ENCODE measurements at places on chromosomes 1 and 21. TPM values are rescaled to one million over a fixed set of nuclear protein-coding genes. Genes with fewer than 3 reads are reported as not detected.
A peak's percentile ranks its signal among the peaks of the same experiment; 100 is the strongest.

DNA sequence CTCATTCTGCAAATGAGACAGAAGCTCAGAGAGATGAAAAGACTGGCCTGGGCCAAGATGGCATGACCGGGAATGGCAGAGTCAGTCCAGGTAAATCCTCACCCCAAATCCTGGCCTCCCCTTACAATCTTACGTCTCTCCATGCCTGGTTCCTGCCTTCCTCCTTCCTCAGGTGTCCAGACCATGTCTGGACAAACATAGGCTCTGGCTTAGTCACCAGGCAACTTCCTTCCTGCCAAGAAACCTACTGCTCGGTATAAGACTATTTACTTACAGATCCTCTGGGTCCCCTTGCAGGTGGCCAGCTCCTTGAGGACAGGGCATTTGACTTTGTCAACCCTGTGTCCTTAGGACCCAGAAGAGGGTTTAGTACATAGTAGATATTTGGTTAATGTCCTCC lies 69.4 kb upstream of the ROR1 start:
- H3K4me3 ChIP-seq, result no peak overlapping the region
- H3K4me1 ChIP-seq, result peaks cover 23% of the 10 kb centered on the region
- peaks cover 6% of the 10 kb centered on the region for H3K27me3 ChIP-seq
- no peak overlapping the region for H3K27ac ChIP-seq
- no peak for DNase-seq

Gene VTCN1
- total RNA-seq, result not detected

Gene SLC44A3
- 8.4 TPM for total RNA-seq

Gene CZIB
- total RNA-seq, result 31.3 TPM

DNA sequence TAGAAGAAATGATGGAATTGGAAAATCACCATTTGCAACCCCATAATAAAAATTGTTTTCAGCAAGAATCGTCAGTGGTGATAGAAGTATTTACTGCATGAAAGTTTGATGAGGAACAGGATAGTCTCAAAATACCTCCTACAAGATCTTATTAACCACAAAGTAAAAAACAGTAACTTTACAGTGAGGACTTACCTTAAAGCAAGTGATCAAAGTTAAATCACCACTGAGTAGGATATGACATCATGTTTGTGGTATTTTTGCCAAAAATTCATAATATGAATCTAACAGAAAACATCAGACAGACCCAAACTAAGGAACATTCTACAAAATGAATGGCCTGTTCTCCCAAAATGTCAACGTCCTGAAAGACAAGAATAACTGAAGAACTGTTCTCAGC lies 19.9 kb downstream of the ALDH9A1 start:
- no peak overlapping the region for H3K27ac ChIP-seq
- H3K36me3 ChIP-seq, result peaks cover 99% of the 10 kb centered on the region
- no peaks in the 10 kb centered on the region for H3K4me1 ChIP-seq
- no peaks in the 10 kb centered on the region for H3K27me3 ChIP-seq

DNA sequence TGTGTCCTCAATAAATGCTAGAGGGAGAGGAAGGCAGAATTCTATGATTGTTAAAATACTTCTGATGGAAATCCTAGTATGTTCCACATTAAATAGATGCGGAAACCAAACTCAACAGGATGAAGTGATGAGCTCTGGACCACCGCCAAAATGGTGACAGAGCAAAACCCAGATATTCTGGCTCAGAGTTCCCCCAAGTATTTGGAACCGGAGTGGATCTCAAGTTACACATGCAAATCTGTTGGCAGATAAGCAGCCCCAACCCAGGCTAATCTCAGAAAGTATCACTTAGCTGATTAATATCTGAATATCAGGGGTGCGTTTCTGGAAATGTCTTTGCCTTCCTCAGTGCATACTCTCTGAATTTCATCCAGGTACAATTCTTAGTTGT lies 17.4 kb upstream of the GRHL3 start:
- no peaks in the 10 kb centered on the region for H3K36me3 ChIP-seq
- no peak overlapping the region for H3K4me3 ChIP-seq
- peak overlapping the region; percentile 60 for H3K27ac ChIP-seq
- H3K27me3 ChIP-seq, result no peaks in the 10 kb centered on the region

DNA sequence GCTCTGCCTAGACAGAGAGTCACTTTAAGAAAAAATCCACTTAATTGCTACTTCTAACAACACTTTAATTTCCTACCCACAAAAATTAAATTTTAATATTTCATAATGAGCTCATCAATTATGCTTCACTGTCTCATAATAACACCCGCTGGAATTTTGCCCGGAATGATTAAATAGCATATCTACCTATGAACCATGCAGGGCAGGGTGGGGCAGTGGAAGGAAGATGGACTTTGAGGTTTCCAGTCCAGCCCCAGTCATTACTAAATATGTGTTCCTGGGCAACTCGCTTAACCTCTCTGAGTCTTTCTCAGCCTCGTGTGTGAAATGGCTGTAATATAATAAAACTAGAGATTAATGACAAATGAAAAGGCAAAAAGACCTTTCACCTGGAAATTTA lies 32.8 kb upstream of the SLC45A1 start:
- H3K4me3 ChIP-seq, result no peak overlapping the region
- H3K27ac ChIP-seq, result no peak overlapping the region
- no peaks in the 10 kb centered on the region for H3K36me3 ChIP-seq
- H3K27me3 ChIP-seq, result peaks cover 20% of the 10 kb centered on the region
- DNase-seq, result no peak
- H3K4me1 ChIP-seq, result no peaks in the 10 kb centered on the region

GRCh38 chr21:44874497-44875315 lies 1.2 kb upstream of the PTTG1IP start:
- H3K36me3 ChIP-seq, result no peaks in the 10 kb centered on the region
- peak overlapping the region; percentile 87 for H3K4me3 ChIP-seq
- peak overlapping the region; percentile 96 for H3K27ac ChIP-seq
- H3K27me3 ChIP-seq, result no peaks in the 10 kb centered on the region

DNA sequence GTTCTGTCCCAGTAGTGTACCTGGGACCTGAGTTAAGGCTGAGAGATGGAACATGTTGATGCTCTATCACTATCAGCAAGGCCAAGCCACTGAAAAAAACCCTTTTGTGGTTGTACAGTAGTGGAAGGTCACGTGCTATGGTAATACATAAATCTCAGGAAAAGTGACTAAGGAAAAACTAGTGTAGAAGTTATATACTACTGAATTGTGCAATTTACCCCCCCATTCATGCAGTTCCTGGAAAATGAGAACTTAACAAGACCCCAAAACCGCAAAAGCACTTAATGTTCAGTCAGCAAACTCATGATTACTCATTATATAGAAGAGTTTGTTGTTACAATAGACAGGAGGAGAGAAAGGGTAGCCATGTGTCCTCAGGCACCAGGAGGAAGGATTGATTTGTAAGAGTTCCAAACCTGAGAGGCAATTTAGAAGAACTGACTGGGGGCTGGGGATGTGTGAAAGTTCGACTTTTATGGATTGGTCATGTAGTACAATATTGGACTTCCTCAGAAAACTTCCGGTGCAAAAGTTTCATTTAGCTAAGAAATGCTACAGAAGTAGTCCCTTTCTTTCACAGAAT lies 91.6 kb downstream of the RGL1 start:
- no peaks in the 10 kb centered on the region for H3K27me3 ChIP-seq
- H3K4me1 ChIP-seq, result no peaks in the 10 kb centered on the region
- DNase-seq, result no peak

Gene LYPD8
- not detected for total RNA-seq

Gene SLC25A34
- total RNA-seq, result 0.44 TPM

GRCh38 chr1:58922302-58923089 lies 138.6 kb upstream of the JUN start:
- DNase-seq, result no peak
- peaks cover 29% of the 10 kb centered on the region for H3K4me1 ChIP-seq
- no peaks in the 10 kb centered on the region for H3K36me3 ChIP-seq
- no peak overlapping the region for H3K4me3 ChIP-seq

DNA sequence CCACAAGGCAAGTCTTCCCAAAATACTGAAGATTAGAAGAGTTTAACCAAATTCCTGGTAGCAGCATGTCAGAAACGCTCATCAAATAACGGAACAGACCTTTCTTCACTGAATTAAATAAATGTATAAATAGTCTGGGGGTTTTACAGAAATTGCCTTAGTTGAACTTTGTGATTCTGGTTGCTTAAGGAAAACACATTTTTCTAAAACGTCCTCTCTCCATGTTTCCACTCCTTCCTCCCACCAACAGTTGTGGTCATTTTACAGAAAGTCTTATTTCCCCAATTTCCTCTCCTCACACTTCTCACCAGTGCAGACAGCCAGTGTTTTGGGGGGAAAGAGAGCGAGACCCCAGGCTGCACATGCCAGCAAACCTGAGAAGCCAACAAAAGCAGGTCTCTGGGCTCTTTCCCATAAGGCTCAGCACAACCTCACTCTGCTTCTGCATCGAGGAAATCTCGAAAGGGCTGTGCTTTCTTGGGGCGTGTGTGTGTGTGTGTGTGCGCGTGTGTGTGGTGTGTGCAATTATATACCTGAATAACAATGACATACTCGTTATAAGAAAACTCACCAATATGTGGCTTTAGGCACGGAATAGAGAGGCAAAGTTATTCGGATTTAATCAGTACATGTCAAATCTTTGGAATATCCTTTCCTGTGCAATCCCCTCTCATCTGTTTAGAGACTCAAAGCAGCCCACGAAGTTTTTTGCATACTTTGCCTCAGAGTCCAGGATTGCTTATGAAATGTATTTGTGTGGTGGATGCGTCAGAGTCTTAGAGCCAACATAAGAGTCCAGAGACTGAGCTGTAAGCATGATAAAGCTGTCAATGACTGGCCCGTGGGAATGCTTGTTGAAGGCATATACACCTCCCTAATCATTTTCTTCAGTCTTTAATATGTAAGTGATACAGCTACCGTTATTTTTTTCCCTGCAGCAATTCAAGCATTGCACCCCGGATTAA lies 2.0 kb downstream of the KCNJ15 start:
- H3K4me1 ChIP-seq, result peaks cover 14% of the 10 kb centered on the region
- H3K27ac ChIP-seq, result peak overlapping the region; percentile 56
- DNase-seq, result no peak
- H3K36me3 ChIP-seq, result no peaks in the 10 kb centered on the region
- H3K27me3 ChIP-seq, result no peaks in the 10 kb centered on the region
- H3K4me3 ChIP-seq, result peak overlapping the region; percentile 40

- H3K36me3 ChIP-seq, result no peaks in the 10 kb centered on the region
- DNase-seq, result no peak
- no peaks in the 10 kb centered on the region for H3K4me1 ChIP-seq
These were observed 69.3 kb upstream of the ANGPTL3 start for GRCh38 chr1:62528015-62528414.

Gene ADAMTS4
- total RNA-seq, result 2.1 TPM

DNA sequence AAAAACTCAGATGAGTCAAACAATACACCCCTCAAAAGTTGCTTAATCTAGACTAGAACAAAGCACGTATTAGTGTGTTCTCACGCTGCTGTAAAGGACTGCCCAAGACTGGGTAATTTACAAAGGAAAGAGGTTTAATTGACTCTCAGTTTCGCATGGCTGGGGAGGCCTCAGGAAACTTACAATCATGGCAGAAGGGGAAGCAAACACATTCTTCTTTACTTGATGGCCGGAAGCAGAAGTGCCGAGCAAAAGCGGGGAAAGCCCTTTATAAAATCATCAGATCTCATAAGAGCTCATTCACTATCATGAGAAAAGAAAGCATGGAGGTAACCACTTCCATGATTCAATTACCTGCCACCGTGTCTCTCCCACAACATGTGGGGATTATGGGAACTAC lies 10.1 kb downstream of the JAM2 start:
- no peak for DNase-seq
- H3K36me3 ChIP-seq, result no peaks in the 10 kb centered on the region
- H3K27me3 ChIP-seq, result no peaks in the 10 kb centered on the region
- H3K4me3 ChIP-seq, result no peak overlapping the region
- H3K4me1 ChIP-seq, result no peaks in the 10 kb centered on the region

Gene ZC3H12A
- total RNA-seq, result 11.6 TPM

Gene LDLRAD1
- total RNA-seq, result not detected

DNA sequence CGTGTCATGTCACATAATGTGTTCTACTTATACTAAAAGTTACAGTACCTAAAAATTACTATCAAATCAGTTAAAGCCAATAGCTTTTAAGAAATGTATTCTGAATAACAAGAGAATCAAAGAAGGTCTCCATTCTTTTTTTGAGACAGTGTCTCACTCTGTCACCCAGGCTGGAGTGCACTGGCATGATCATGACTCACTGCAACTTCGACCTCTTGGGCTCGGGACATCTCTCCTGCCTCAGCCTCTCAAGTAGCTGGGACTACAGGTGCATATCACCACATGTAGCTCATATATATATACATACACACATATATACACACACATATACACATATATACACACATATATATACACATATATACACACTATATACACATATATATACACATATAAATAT lies 20.1 kb downstream of the COP1 start:
- H3K27me3 ChIP-seq, result no peaks in the 10 kb centered on the region
- no peaks in the 10 kb centered on the region for H3K36me3 ChIP-seq
- H3K4me3 ChIP-seq, result no peak overlapping the region
- H3K4me1 ChIP-seq, result no peaks in the 10 kb centered on the region

- no peak overlapping the region for H3K4me3 ChIP-seq
- H3K36me3 ChIP-seq, result peaks cover 4% of the 10 kb centered on the region
- H3K27me3 ChIP-seq, result no peaks in the 10 kb centered on the region
- H3K4me1 ChIP-seq, result peaks cover 45% of the 10 kb centered on the region
- DNase-seq, result no peak
These were observed 39.3 kb downstream of the AGPAT3 start for GRCh38 chr21:43904331-43904781.

DNA sequence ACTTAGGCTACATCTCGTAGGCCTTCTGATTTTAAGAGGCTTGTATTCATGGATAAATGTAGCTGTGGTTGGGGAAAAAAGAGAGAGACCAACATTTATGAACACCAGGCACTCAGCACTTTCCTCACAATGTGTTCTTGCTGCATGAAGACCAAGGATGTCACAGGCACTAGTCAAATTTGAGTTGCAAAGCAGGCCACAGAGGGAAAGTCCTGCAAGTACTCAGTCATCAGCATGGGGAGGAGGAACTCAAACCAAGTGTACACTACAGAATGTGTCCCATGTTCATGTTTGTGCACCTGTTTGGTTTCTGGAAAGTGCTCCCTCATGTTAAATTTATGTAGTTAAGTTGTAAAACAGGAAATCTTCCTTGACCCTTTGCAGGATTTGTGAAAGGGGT lies 8.7 kb upstream of the MAP3K7CL start:
- H3K27me3 ChIP-seq, result no peaks in the 10 kb centered on the region
- no peaks in the 10 kb centered on the region for H3K36me3 ChIP-seq
- no peak overlapping the region for H3K27ac ChIP-seq
- no peaks in the 10 kb centered on the region for H3K4me1 ChIP-seq
- no peak for DNase-seq

Gene RIIAD1
- not detected for total RNA-seq

Gene PLXNA2
- total RNA-seq, result 26.9 TPM

- H3K36me3 ChIP-seq, result no peaks in the 10 kb centered on the region
- DNase-seq, result no peak
- no peaks in the 10 kb centered on the region for H3K27me3 ChIP-seq
These were observed 105.3 kb upstream of the DPT start for GRCh38 chr1:168834225-168834872.

DNA sequence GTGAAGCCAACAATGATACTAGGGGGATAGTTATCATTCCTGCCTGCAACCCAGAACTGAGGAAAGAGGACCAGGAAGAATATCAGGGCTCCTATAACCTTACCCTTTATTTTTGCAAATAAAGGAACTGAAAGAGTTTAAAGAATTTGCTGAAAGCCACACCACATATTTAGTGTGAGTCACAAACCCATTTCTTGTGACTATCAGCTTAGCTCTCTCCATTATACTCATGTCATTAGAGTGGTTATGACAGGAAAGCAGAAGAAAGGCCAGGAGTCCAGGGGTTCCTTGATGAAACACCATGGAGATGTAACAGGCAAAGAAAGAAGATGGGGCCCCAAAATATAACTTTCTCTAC lies 141.1 kb upstream of the SAMSN1 start:
- DNase-seq, result no peak
- no peaks in the 10 kb centered on the region for H3K4me1 ChIP-seq
- no peak overlapping the region for H3K4me3 ChIP-seq
- H3K27me3 ChIP-seq, result no peaks in the 10 kb centered on the region

Gene BATF3
- total RNA-seq, result 2.3 TPM
